Left ventricle myocardium inferior (tissue), 1 donor: ENCODE measurements at places on chromosomes 3 and 15. TPM values are rescaled to one million over a fixed set of nuclear protein-coding genes. Genes with fewer than 3 reads are reported as not detected.

DNA sequence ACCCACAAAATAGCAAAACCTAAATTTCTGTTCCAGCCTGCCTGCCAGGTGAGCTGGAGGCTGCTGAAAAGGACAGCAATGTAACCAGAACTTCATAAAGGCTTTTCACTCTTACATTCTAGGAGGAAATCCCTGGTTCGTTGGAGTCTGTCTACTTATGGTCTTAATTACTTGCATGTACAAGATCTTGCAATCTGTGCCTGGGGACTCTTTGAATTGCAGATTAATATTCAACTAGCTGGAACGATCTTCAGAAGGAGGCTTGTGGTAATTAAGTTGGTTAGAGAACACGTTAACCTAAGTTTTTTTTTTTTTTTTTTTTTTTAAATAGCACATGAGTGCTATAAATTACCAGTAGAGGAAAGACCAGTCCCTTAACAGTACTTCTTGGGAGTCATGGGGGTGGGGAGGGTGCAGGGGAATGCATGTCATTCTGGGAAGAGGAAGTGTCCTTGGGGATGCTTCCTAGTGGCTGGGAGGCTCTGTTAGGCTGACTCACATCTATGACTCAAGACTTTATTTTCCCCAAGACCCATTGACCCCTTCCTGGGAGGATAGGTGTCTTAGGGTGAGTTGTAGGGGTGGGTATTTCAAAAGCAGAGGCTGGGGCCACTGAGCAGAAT, 139.8 kb downstream of the RAB11A start:
- H3K27me3 ChIP-seq: peaks cover 40% of the 10 kb centered on the region
- no peaks in the 10 kb centered on the region for H3K36me3 ChIP-seq
- H3K27ac ChIP-seq: no peak overlapping the region
- H3K4me1 ChIP-seq: no peaks in the 10 kb centered on the region
- H3K4me3 ChIP-seq: no peak overlapping the region
- no peak for DNase-seq

The GOLGA8O gene
- total RNA-seq: 1.2 TPM

GRCh38 chr3:149555927-149556326, 81.4 kb downstream of the TM4SF4 start:
- peaks cover 85% of the 10 kb centered on the region for H3K4me1 ChIP-seq
- H3K4me3 ChIP-seq: no peak overlapping the region
- peak overlapping the region; percentile 81 for H3K27ac ChIP-seq
- H3K36me3 ChIP-seq: peaks cover 6% of the 10 kb centered on the region

DNA sequence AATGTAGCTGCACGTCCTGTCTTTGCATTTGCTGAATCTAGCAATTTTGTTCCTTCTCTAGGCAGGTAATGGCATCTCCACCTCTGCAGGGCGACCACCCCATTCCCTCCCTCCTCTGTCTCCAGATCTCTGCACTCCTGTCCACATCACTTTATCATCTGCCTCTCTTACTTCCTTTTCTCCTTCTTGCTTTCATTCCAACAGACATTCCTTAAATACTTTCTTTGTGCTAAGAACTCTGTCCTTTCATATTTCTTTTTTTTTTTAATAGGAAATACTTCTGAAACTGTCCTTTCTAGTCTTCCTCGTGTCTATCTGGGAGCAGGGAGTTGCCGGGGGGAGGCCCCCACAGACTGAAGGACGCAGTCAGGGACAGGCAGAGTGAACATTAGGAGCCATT, 7.2 kb downstream of the ITIH3 start:
- H3K27me3 ChIP-seq: peaks cover 16% of the 10 kb centered on the region
- H3K4me1 ChIP-seq: no peaks in the 10 kb centered on the region
- no peaks in the 10 kb centered on the region for H3K36me3 ChIP-seq
- no peak overlapping the region for H3K27ac ChIP-seq
- DNase-seq: no peak

- H3K36me3 ChIP-seq: peaks cover 35% of the 10 kb centered on the region
- H3K27me3 ChIP-seq: no peaks in the 10 kb centered on the region
- H3K27ac ChIP-seq: no peak overlapping the region
Observed at GRCh38 chr3:4314688-4315087, 11.5 kb downstream of the SETMAR start.

GRCh38 chr15:85618228-85618505, 176.6 kb downstream of the KLHL25 start:
- no peaks in the 10 kb centered on the region for H3K36me3 ChIP-seq
- no peak for DNase-seq
- no peaks in the 10 kb centered on the region for H3K27me3 ChIP-seq
- H3K27ac ChIP-seq: peak overlapping the region; percentile 83
- peaks cover 100% of the 10 kb centered on the region for H3K4me1 ChIP-seq

- H3K4me1 ChIP-seq: peaks cover 65% of the 10 kb centered on the region
- peaks cover 12% of the 10 kb centered on the region for H3K36me3 ChIP-seq
- no peak for DNase-seq
- peak overlapping the region; percentile 79 for H3K4me3 ChIP-seq
- no peaks in the 10 kb centered on the region for H3K27me3 ChIP-seq
Observed at GRCh38 chr15:44727485-44728231, 8.7 kb upstream of the TRIM69 start.

GRCh38 chr3:188230962-188231361, 77.0 kb downstream of the LPP start:
- no peaks in the 10 kb centered on the region for H3K27me3 ChIP-seq
- peaks cover 92% of the 10 kb centered on the region for H3K4me1 ChIP-seq
- peak overlapping the region; percentile 83 for H3K27ac ChIP-seq
- no peaks in the 10 kb centered on the region for H3K36me3 ChIP-seq
- DNase-seq: no peak
- no peak overlapping the region for H3K4me3 ChIP-seq

DNA sequence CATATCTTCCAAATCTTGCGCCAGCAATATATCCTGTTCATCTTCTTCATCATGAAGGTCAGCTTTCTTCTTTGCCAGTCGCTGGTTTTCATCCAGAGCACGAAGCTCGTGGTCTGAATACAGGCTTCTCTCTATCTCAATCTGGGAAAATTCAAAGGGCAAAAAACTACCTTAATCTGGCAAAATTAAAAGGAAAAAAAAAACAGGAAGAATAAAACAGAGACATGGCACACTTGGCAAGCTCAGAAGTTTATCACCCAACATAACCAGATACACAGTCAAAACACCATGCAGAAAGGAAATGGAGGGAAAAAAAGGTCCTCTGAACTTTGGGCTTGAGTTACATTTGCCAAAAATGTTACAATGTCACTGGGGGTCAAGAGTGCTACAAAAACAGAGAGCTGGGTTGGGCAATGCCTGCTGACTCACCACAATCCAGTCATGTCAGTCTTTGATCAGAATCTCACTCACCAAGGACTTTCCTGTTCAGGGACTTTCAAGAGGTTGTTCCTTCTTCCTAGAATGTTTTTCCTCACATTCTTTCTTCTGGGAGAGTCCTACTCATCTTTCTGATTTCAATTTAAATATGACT, 1.5 kb downstream of the MRPL46 start:
- no peak overlapping the region for H3K27ac ChIP-seq
- H3K4me3 ChIP-seq: peak overlapping the region; percentile 97
- no peak for DNase-seq
- H3K36me3 ChIP-seq: peaks cover 49% of the 10 kb centered on the region

GRCh38 chr3:190912736-190913135, 50.2 kb upstream of the GMNC start:
- peaks cover 5% of the 10 kb centered on the region for H3K27me3 ChIP-seq
- no peaks in the 10 kb centered on the region for H3K36me3 ChIP-seq
- DNase-seq: no peak
- no peak overlapping the region for H3K27ac ChIP-seq
- no peak overlapping the region for H3K4me3 ChIP-seq

DNA sequence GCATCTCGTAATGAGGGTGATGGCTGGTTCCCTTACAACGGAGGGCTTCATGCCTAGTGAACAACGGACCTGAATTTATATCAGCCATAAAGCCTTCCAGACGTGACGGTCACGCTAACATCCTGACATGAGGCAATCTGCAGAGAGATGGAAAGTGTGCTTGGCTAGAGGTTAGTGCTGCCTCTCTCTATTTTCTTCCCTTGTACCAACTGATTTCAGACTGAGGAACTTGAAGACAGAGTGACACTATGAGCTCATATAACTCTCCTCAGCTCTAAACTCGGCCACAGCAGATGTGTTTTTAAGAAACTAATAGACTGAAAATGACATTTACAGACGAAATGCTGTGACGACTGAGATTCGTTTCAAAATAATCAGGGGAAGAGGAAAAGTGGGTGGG, 122.4 kb downstream of the XXYLT1 start:
- H3K27ac ChIP-seq: peak overlapping the region; percentile 92
- no peak for DNase-seq
- H3K27me3 ChIP-seq: no peaks in the 10 kb centered on the region
- no peaks in the 10 kb centered on the region for H3K36me3 ChIP-seq

The AP3B2 gene
- total RNA-seq: 0.80 TPM

The PIGZ gene
- 3.7 TPM for total RNA-seq

The LRRIQ4 gene
- total RNA-seq: not detected

- peak overlapping the region; percentile 92 for H3K4me3 ChIP-seq
- peaks cover 98% of the 10 kb centered on the region for H3K4me1 ChIP-seq
- no peaks in the 10 kb centered on the region for H3K36me3 ChIP-seq
Observed at GRCh38 chr3:69085168-69085832, 563 bp downstream of the ARL6IP5 start.

- H3K36me3 ChIP-seq: no peaks in the 10 kb centered on the region
- H3K27ac ChIP-seq: peak overlapping the region; percentile 39
- no peaks in the 10 kb centered on the region for H3K27me3 ChIP-seq
- peak; percentile 49 for DNase-seq
- peaks cover 11% of the 10 kb centered on the region for H3K4me1 ChIP-seq
Observed at GRCh38 chr3:196518966-196519717, 4.0 kb upstream of the SMCO1 start.

DNA sequence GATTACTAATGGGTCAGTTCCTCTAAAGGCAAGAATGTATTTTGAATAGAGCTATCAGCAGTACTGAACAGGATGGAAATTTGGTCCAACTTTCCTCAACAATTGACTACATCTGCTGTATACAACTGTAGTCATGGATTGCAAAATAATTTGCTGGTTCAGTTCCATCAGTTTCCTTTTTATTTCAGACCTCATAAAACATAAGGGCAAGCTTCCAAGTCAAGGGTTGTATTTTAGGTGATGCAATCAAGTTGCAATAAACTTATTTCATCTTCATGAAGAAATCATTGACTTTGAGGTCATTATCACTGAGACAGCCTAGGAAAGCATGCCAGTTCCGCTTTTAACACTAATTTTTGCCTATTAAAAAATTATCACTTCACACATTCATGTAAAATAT, 90.4 kb upstream of the TSEN2 start:
- H3K4me1 ChIP-seq: no peaks in the 10 kb centered on the region
- H3K4me3 ChIP-seq: no peak overlapping the region
- no peak overlapping the region for H3K27ac ChIP-seq
- DNase-seq: no peak
- no peaks in the 10 kb centered on the region for H3K27me3 ChIP-seq

DNA sequence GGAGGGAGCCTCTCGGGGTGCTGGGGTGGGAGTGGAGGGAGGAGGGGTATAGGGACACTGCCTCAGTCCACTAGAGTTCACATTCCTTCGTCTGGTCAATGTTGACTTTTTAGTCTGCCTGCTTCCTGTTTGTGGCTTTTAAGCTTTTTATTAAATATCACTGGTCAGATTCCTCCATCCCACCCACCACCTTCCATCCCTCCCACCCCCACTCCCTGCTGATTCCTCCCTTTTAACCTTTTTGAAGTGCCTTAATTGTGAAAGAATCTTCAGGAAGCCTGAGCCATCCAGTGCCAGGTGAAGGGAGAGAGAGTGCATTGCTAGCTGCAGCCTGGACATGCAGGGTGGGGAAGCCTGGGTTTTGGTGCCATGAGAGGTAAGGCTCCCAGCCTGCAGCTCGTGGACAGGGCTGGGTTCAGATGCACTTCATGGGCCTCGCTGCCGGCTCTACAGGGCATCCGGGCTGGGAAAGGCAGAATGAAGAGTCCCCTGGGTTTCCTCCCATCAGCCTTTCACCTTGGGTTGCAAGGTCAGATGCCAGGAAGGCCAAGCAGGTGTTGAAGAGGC, 105.9 kb downstream of the DNAJB8 start:
- H3K4me1 ChIP-seq: peaks cover 68% of the 10 kb centered on the region
- H3K36me3 ChIP-seq: peaks cover 6% of the 10 kb centered on the region
- no peak overlapping the region for H3K27ac ChIP-seq
- no peak overlapping the region for H3K4me3 ChIP-seq
- DNase-seq: no peak

DNA sequence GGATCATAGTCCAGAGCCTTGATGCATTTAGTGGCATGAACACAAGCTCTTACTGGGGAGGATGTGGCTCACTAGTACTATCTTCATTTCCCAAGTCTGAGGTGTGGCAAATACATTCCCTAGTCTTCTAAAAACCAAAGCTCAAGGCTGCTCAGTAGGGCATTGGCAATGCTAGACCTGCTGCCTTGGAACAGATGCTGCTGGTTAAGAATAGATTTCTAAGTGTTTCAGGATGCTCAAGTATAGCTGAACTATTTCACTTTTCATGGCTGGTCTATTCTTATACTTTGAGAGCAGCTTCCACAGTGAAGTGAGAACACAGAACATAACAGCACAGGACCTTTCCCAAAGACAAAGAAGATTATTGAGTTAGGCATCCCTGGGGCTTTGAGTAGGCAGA, 178.8 kb downstream of the CHST2 start:
- no peak overlapping the region for H3K4me3 ChIP-seq
- no peak overlapping the region for H3K27ac ChIP-seq
- peaks cover 14% of the 10 kb centered on the region for H3K4me1 ChIP-seq
- no peaks in the 10 kb centered on the region for H3K27me3 ChIP-seq
- H3K36me3 ChIP-seq: no peaks in the 10 kb centered on the region

DNA sequence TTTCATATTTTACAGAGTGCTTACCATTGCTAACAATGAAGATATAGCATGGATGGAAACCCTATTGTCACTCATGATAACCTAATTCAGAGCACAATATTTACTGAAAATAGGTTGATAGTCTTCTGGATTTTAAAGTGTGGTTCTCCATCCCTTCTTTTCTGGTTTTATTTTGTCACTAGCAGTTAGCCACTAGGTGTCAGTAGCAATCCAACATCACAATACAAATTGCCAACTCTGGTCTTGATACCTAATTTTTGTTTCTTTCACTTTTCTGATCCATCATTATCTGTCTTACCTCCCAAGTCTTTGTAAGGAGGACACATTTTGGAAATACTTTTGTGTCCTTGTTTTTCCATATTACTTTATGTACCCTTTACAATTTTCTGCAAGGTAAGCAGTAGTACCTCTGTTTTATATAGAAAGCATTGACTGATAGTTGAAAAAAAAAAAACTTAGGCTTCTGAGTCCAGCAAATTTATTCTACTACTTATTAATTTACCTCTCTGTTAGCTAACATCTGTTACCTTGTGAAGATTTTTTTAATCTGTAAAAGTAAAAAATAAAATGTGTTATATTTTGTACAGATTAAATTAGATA, 28.3 kb upstream of the CRYBG3 start:
- no peak overlapping the region for H3K27ac ChIP-seq
- H3K4me3 ChIP-seq: no peak overlapping the region
- H3K4me1 ChIP-seq: no peaks in the 10 kb centered on the region
- no peak for DNase-seq
- H3K36me3 ChIP-seq: peaks cover 12% of the 10 kb centered on the region

- H3K4me1 ChIP-seq: peaks cover 46% of the 10 kb centered on the region
- no peak overlapping the region for H3K4me3 ChIP-seq
- no peaks in the 10 kb centered on the region for H3K36me3 ChIP-seq
- H3K27ac ChIP-seq: peak overlapping the region; percentile 45
Observed at GRCh38 chr3:12638105-12638504, 25.8 kb downstream of the RAF1 start.

The CERS3 gene
- 0.08 TPM for total RNA-seq

- no peaks in the 10 kb centered on the region for H3K27me3 ChIP-seq
- H3K27ac ChIP-seq: no peak overlapping the region
- H3K4me1 ChIP-seq: peaks cover 8% of the 10 kb centered on the region
- no peak for DNase-seq
Observed at GRCh38 chr15:76840830-76841460, 64.2 kb downstream of the SCAPER start.
